ENCODE measurements at places on chromosomes 1 and 21.

DNA sequence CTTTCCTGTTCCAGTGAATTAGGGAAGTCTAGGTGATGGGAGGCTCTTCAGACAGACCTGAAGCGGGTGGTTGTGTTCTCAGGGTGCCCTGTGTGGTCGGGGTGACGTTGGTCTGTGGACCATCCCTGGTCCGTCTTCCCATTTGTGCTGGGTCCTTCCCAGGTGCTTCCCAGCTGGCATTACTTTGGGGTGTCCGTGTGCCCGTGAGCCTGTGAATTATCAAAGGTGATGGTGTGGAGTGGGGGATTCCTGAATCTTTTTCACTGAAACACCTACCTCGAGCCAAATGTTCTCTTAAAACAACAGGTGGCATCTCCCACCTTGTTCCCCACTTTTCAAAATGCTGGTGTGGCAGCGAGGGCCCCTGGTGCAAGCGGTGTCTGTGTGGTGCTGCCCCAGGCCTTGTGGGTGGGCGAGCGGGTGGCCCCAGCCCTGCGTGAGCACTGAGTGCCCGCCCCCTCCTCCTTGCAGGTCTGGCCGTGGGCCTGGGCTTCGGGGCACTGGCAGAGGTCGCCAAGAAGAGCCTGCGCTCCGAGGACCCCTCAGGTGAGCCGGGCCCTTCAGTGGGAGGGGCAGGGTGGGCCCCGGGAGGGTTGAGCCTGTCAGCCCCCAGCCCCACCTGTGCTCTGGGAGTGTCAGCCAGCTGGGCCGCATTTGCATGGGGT lies 37.0 kb downstream of the COQ8A start:
- DNase-seq: no peak

DNA sequence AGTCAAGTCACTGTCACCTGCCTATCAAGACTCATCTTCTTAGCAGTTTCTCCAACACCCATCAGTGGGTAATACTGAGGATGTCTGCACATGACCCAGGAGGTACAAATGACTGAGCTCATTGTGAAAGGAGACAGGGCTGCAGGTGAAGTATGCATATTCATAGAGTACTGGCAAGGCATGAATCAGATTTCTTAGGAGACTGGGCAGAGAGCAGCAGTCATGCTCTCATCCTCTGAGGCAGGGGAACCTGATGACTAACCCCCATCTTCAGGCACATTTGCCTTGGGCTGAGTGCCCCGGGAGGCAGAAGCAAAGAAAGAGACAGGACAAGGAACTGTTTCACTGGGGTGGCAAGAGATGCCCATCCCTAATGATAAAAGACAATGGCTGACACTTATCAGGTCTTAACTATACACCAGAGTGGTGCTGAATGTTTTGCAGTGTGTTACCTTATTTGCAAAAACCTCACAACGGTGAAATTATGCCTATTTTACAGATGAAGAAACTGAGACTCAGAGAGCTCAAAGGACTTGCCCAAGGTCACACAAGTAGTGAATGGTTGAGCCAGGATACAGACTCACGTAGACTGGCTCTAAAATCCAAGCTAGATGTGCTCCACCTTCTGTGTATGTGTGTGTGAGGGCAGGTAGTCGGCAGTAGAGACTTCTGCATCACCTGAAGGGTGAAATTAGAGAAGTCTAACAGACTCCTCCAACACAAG lies 9.2 kb upstream of the GRHL3 start:
- DNase-seq: no peak

- no peak for DNase-seq
These were observed 59.5 kb upstream of the LAPTM5 start for GRCh38 chr1:30817077-30817438.

- no peak for DNase-seq
These were observed 11.3 kb upstream of the BACH1 start for GRCh38 chr21:29287383-29287782.

- DNase-seq: peak; percentile 5
These were observed 326.8 kb downstream of the PTPRU start for GRCh38 chr1:29563092-29563491.

- DNase-seq: no peak
These were observed 15.4 kb downstream of the MACO1 start for GRCh38 chr1:25445993-25446538.

Data from hematopoietic multipotent progenitor cell treated with erythropoietin and hydrocortisone succinate and interleukin-3 and kit ligand, for 4 days (in vitro differentiated cells).